H7 (cell line): ENCODE measurements at places on chromosomes 1 and 21. TPM values are rescaled to one million over a fixed set of nuclear protein-coding genes. Genes with fewer than 3 reads are reported as not detected.

GRCh38 chr1:215458562-215458961, 108.5 kb upstream of the KCTD3 start:
- no peak for DNase-seq

GRCh38 chr1:29379443-29380073, 143.2 kb downstream of the PTPRU start:
- peak; percentile 83 for DNase-seq

- DNase-seq, result no peak
Measured at GRCh38 chr1:53442299-53442698, 16.9 kb upstream of the DMRTB1 start.

The NPHS2 gene
- not detected in 2 replicates for total RNA-seq

The GUCA2A gene
- total RNA-seq, result not detected in 2 replicates

The TSPEAR gene
- 1.0 and 1.8 TPM in 2 replicates for total RNA-seq

The RAB3B gene
- total RNA-seq, result 22.4 and 29.6 TPM in 2 replicates

The NLRP3 gene
- 0.55 and 1.4 TPM in 2 replicates for total RNA-seq
